ENCODE measurements at places on chromosomes 2 and 18. TPM values are rescaled to one million over a fixed set of nuclear protein-coding genes. Genes with fewer than 3 reads are reported as not detected.

SGPP2 gene
- total RNA-seq, result 15.3 TPM

FTCDNL1 gene
- 3.3 TPM for total RNA-seq

NEU4 gene
- not detected for total RNA-seq

HOXD8 gene
- total RNA-seq, result 0.32 TPM

UGT1A8 gene
- total RNA-seq, result not detected

CROCC2 gene
- total RNA-seq, result not detected

IL36RN gene
- not detected for total RNA-seq

GRCh38 chr2:43402002-43402401, 175.6 kb upstream of the ZFP36L2 start:
- DNase-seq, result no peak

DNA sequence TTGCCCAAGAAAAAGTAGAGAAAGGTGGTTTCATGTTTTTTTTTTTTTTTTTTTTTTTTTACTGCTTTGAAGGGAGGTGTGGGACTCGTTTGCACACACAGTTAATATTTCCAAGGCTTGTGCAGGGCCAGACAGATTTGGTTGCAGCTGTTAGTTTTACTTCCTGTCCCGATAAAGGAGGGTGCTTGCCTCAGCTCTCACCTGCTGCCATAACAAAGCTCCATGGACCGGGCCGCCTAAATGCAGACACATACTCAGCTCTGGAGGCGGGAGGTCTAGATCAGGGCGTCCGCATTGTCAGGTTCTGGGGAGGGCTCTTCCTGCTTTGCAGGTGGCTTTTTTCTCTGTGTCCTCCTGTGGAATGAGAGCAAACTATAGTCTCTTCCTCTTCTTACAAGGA, 69.9 kb downstream of the ODC1 start:
- no peak for DNase-seq

GRCh38 chr2:197705121-197705911, at the start of gene MARS2:
MARS2 (plus strand) TSS chr2:197705369; CDS start chr2:197705406, 37 bp downstream.
- DNase-seq, result peak; percentile 97

DNA sequence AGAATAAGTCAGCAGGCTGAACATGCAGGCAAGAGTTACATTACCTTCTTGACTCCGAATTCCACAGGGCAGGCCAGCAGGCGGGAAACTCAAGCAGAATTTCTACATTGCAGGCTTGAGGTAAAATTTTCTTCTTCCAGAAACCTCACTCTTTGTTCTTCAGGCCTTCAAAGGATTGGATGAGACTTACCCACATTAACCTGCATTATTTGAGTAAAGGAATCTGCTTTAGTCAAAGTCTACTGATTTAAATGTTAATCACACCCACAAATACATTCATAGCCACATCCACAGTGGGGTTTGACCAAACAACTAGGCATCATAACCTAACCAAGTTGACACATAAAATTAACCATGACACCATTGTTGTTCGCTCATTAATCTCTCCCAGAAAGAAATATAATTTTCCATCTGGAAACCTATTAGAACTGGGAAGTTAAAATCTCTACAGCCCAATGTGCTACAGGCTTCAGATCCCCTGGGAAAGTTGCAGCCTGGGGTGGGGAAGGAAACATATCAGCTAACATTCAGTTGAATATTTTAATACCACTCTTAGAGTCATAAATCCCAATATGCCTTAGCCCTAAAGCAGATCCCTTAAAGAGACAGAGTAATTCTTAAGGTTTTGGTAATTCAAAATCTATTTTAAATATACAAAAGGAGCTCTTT, 468.2 kb upstream of the TNP1 start:
- DNase-seq, result no peak

GRCh38 chr2:188415754-188416083, 124.0 kb downstream of the GULP1 start:
- DNase-seq, result no peak

DNA sequence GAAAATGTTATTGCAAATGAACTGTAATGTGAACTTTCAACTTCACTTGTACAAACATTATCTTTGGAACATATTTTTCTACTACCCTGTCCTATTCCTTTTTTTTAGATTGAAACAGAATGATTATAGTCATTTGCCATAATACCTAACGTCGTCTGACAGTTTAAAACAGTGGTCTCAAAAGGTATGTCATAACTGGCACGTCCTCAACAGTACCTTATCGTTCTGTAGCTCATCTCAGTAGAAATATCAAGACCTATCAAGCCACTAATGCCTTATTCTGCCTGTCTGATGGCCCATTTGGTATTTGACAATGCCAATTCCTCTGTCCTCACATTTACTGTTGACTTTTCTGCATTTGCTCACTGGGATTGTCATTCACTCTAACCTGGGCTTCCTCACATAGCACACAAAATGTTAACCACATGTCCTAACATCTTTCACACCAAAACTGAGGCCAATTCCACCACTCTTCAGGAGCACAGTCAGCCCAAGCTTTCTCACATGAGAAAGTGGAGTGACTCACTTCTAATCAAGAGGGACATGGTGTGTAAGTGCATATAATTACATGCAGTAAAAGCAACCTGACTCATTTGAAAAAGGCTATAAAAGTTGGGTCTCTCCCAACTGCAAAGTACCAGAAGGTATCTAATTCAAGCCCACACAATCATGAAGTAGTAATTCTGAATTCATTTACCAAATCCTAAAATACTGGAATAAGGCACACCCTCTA, 34.8 kb downstream of the DNER start:
- no peak for DNase-seq

GRCh38 chr2:62704654-62705006, 883 bp upstream of the EHBP1 start:
- DNase-seq, result no peak

DNA sequence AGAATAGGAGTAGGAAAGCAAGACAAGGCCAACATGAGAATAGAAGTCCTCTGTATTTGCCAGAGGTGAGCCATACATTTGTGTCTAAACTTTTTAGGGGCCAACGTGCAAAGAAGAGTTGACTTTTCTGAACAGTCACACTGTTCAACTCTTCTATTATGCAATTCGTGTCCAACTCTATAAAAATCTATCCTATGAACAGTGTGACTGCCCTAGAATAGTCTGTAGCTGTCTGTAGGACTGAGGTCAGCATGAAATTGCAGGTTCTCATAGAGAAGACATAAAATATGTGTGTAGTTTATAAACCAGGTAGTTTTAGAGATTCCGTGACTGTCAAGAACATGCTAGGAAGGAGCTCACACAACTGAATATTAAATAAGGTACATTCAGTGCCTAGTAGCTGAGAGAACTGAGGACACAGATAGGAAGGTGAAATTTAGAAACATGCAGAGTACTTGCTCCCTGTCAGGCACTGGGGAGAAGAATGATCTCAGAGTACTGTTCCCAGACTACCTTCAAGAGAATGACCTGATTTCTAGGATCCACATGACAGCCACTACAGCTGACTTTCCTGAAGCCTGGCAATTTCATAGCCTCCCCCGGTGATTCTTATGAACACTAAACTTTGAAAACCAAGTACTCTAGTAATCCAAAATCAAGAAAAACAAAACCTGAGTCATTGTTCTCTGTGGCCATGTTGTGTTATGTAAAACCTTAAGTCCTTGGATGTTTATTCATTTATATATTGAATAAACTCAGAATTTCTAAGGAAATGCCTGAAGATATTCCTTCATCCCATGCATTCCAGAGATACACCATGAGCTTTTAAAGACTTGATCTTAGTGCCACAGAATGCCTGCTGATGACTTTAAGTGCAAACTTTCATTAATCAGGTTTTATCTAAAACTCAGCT, 201.5 kb upstream of the BOD1L2 start:
- no peak for DNase-seq

GRCh38 chr2:20612925-20613916, 37.7 kb downstream of the HS1BP3 start:
- peak; percentile 43 for DNase-seq

GRCh38 chr18:51069885-51070284, 39.9 kb downstream of the SMAD4 start:
- DNase-seq, result no peak

GRCh38 chr2:215269397-215270117, 42.3 kb upstream of the ATIC start:
- peak; percentile 48 for DNase-seq

GRCh38 chr2:74488643-74489481, 6.0 kb downstream of the TTC31 start:
- no peak for DNase-seq

- no peak for DNase-seq
Observed at GRCh38 chr2:233252227-233252626, 754 bp downstream of the ATG16L1 start.

DNA sequence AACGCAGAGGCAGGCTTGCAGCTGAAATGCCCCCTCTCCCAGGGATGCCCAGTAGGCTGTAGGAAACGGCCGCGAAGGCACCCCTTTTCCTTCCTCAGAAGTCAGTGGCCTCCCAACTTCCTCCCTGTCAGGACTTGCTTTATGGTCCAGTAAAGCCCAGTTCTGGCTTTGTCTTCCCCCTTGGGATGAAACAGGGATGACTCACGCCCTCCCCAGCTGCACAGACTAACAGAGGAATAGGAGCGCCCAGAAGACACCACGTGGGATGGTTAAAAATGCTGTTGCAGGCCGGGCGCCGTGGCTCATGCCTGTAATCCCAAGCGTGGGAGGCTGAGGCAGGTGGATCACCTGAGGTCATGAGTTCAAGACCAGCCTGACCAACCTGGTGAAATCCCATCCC, 6.9 kb downstream of the CREG2 start:
- peak; percentile 58 for DNase-seq

Measured in Right ventricle myocardium superior (tissue), 1 donor.